Fibroblast of lung (primary cell): ENCODE measurements at places on chromosomes 2 and 18.

DNA sequence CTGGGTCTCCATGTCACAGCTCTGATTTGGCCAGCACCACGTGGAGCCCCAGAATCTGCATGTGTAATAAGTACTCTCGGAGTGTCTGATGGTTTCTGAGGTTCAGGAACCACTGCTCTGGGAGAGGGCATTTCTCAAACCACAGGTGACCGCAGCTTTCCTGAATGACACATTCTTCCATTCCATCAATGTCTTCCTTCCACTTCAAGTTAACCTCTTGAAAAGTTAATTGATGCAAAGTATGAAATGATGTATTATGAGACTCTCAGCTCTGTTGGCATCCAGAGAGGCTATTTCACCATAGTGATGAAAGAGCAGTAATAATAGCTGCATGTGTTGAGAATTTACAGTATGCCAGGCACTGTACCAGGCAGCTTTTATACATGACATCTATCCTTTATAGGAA, 61.3 kb upstream of the CRIM1 start:
- no peak for DNase-seq

DNA sequence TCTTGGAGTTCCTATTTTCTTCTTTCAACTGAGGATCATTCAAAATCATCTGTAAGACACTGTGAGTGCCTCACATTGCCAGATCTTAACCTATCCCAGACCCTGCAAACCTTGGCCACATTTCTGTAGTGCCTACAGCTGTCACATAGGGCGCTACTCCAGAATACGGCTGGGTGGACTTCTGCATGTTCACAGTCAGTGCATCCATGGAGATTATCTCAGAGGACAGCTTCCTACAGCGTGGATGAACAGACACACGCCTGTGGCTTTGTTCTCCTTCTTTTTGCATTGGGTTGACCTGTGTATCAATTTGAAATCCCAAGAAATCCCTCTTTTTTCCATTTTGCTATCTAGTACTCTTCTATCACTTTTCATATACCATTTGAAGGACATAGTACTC, 1.9 kb upstream of the KLHL29 start:
- no peak for DNase-seq

- peak; percentile 82 for DNase-seq
These were observed 112.8 kb downstream of the ADCYAP1 start for GRCh38 chr18:1017227-1018058.

DNA sequence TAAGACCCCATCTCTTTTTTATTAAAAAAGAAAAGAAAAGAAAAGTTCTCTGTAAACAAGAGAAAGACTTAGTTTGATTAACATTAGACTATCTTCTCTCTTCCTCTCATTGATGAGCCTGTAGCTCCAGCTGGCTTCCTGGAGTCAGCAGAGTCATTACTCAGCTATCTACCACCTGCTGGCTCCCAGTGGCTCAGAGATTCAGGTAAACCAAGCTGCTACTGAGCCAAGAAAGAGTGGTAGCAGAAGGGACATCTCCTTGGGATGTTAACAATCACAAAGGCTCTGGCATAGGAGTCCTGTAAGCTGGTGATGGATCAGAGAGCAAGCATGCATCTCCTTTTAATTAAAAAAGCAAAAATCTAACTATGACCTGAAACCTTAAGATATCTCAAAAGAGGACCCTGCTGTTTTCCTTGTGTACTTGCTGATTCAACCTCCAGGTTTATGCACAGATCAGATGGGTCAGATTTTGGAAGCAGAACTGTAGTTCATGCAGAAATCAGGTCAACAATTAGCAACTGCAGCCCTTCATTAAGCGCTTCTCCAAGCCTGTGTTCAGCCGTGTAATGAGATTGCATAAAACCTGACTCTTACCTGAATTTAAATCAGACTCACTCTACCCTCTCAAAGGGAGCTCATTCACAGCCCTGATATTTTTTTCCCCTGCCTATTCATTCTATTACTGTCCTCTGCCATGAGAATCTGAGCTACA, 225.8 kb downstream of the RNF152 start:
- no peak for DNase-seq

- no peak for DNase-seq
These were observed 593.2 kb downstream of the ZEB2 start for GRCh38 chr2:143926736-143927135.

- peak; percentile 47 for DNase-seq
These were observed 66.6 kb upstream of the ODC1 start for GRCh38 chr2:10514743-10515142.

- no peak for DNase-seq
These were observed 100.1 kb downstream of the MRO start for GRCh38 chr18:50719471-50720324.

DNA sequence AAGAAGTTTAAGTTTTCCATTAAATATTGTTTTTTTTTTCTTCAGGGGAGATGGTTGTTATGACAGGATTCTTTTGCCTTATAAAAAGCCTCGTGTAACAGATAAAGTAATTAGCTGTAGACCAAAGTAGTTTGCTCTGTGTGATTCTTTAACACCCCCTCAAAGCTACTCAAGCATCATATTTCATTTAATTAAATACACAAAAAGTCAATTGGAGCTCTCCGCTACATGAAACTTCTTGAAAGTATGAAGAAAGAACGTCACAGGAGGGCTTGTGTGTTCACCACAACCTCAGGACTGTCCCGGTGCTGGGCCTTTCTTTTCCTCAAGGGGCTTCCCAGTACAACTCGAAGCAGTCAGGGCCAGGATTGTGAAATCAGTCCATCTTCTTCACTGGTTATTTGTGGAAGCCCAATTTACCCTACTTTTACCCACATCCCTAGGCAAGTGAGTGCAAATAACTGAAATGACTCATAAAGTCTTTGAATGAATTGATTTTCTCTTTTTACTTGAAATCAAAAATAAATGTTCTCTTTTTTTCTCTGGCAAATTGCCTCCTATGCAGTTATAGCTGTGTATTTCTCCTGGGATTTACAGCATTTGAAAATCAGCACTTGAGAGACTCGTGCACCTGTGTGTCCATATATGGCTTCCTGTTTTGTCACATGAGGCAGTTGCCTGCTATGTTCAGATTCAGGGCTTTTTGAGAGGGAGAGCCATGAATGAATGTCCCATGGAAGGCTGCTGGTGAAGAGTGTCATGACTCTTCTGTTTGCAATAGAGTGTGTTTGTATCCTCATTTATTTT, 48.6 kb downstream of the LINC00305 start:
- DNase-seq: no peak

DNA sequence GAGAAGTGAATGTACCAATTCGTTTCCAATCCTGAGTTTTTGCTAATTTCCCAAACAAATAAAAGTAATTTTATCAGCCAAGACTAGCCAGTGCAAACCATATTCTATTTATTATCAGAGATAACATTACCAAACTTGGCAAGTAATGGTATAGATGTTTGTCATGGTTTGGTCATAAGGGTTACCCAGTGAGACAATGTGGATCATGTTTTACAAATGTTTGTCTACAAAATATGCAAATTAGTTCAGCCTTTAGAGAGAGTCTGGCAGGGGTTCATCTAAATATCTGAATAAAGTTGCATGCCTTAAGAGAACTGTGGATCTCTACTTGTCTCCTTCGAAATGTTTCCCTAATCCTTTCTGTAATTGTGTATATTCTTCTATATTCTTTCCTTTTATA, 152.2 kb downstream of the KCNH7 start:
- DNase-seq: peak; percentile 78

DNA sequence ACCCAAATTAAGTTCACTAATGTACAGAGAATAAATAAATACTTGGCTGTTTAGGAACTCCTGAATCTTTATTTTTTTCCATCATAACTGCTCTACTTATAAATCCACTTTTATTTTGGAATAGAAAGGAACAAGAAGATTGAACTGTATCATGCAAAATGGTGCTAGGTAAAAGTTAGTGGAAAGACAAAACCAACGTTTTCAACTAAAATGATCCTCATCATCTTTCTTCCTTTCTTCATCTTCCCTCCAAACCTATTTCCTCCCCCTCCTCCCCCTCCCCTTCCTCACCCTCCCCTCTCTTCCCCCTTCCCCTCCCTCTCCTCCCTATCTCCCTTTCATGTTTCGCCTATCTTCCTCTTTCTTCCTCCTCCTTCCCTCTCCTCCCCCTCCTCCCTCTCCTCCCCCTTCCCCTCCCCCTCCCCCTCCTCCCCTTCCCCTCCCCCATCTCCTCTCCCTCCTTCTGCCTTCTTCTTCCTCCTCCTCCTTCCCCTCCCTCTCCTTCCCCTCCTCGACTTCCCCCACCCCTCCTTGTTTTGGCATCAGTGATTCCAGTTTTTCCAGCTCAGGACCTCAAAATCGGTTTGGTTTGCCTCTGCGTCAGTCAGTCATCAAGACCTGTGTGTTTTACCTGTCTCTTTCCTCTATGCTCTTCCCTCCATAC, 5.1 kb downstream of the KLHL23 start:
- DNase-seq: no peak

GRCh38 chr18:59938676-59939075, 38.9 kb downstream of the PMAIP1 start:
- DNase-seq: no peak

GRCh38 chr2:218393750-218394290, 5.8 kb upstream of the CTDSP1 start:
- DNase-seq: no peak

- no peak for DNase-seq
These were observed 152.8 kb upstream of the COPS8 start for GRCh38 chr2:236932831-236933361.

DNA sequence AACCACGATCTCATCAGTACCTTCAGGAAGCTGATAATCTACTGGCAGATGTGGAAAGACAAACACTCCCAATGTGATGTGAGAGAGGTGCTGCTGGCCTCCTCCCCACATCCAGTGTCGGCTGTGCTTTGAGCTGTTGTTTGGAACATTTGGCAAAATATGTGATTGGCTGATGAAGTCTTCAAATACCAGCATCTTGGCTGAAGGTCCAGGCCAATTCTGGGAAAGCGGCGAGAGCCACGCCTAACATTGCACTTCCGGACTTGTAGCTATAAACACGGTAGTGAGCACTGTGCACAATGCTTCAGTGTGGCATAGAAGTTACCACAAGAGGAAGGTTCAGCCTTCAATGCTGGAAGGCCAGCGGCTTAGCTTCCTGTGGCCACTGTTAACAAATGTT, 198.8 kb downstream of the DCDC2C start:
- no peak for DNase-seq

GRCh38 chr2:53230691-53231090, 536.9 kb upstream of the CHAC2 start:
- DNase-seq: no peak

DNA sequence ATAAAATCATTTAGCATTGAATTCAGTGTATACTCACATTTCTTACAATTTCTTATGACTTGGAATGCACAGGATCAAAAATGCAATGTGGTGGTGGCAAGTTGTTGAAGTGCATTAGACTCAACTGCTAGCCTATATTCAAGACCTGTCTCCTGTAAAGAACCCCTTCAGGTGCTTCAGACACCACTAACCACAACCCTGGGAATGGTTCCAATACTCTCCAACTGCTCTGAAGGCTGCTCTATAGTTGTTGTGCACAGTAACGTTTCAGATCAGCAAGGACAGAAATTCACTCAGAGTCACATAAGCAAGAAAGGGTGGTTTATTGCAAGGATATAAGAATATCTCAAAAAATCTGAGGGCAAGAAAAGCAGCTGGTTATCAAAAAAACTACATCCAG, 6.5 kb downstream of the GKN1 start:
- DNase-seq: no peak

- DNase-seq: peak; percentile 8
These were observed 96.5 kb downstream of the CCDC93 start for GRCh38 chr2:117917223-117917917.

- no peak for DNase-seq
These were observed 57.7 kb downstream of the CD28 start for GRCh38 chr2:203763938-203764664.

DNA sequence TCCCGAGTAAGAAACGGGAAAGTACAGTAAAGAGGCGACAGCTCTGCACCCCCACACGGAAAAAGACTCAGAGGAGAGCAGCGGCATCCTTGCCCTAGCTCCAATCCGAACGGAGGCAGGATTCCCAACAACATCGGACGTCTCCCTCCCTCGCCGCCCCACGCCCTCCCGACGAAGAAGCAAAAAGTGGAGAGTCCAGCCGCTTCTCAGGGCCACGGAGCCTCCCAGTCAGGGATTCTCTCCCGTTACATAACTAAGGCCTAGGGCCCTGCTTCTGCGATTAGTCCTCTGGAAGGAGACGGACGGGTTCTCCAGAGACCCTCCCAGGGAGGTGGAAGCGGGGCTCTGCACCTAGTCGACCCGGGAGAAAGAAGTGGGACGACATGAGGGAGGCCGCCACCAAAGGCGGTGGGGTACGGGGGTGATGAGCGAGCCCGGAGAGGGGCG, 587 bp downstream of the SUMO1 start:
- DNase-seq: peak; percentile 64

- DNase-seq: peak; percentile 36
These were observed 430 bp downstream of the BIN1 start for GRCh38 chr2:127106457-127106990.

DNA sequence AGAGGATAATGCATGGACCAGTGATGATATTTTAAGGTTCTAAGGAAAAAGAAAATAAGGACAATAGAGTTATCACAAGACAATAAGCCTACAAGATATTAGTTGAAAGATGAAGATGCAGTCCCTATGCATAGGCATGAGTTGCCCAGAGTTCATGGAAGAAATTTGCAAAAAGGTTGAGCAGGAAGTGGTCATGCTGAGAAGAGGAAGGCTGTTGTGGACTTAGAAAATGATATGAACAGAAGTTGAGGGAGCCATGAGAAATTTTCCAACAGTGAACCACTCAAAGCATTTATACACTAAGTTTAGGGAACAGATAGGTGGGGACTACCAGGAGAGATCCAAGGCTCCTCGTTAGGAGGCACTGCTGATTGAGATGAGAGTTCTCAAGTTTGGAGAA, 3.5 kb downstream of the OSBPL6 start:
- DNase-seq: no peak

DNA sequence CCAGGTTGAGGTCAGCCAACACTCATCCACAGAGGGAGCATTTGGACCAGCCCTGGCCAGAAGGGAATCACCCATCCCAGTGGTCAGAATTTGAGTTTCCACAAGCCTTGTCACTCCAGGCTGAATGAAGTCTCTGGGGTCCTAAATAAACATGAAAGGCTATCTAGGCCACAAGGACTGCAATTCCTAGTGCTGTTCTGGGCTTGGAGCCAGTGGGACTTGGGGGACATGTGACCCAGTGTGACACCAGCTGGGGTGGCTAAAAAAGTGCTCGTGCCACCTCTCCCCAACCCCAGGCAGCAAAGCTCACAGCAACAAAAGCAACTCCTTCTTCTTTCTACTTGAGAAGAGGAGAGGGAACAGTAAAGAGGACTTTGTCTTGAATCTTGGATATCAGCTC, 91.7 kb downstream of the MDH1 start:
- no peak for DNase-seq

- DNase-seq: no peak
These were observed 14.5 kb upstream of the MAT2A start for GRCh38 chr2:85524336-85524908.

GRCh38 chr18:905948-906415, 1.3 kb downstream of the ADCYAP1 start:
- no peak for DNase-seq

- peak; percentile 57 for DNase-seq
These were observed at the start of gene CASP10 for GRCh38 chr2:201182650-201183364. Gene CASP10 (plus strand): TSS chr2:201183141. CDS start chr2:201185778, 2,637 bp downstream.
